ENCODE measurements at places on chromosomes 2 and 18.

DNA sequence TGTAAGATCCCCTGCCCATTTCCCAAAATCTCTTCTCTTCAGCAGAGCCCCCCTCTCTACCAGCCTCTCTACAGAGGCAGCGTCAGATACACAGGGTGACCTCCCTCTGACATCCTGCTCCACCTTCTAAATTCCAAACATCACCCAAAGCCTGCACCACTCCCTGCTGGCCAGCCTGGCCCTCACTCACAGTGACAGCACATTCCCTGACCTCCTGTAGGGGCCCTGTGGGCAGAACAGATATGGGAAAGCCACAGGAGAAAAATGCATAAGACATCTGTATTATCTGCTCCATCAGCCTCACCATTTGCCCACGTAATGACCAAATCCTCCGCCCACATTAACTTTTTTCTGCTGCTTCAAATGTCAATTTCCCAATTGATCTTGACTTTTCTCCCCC is 40.6 kb downstream of the TRABD2A start:
- no peak for DNase-seq

DNA sequence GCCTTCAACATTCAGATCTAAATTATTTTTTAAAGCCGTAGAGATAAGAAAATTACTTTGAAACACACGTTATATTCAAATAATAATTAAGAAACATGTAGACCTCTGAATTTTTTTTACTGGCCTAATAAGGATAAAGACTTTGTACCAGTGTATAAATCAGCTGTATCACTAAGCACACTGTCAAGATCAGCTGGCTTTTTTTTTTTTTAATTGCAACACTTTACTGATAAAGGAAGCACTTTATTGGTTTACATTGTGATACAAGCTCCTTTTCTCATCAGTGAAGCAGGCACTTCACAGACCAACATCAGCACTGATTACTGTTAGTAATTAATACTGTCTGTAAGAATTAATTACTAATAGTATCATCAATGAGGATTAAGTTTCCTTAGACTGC is 88.5 kb downstream of the RBBP8 start:
- DNase-seq, result no peak

- DNase-seq, result no peak
Measured at GRCh38 chr18:32769586-32770053, 3.2 kb downstream of the KLHL14 start.

GRCh38 chr2:33321876-33322483 is 154.5 kb upstream of the RASGRP3 start:
- DNase-seq, result no peak

- no peak for DNase-seq
Measured at GRCh38 chr2:98484121-98484557, 39.5 kb downstream of the INPP4A start.

DNA sequence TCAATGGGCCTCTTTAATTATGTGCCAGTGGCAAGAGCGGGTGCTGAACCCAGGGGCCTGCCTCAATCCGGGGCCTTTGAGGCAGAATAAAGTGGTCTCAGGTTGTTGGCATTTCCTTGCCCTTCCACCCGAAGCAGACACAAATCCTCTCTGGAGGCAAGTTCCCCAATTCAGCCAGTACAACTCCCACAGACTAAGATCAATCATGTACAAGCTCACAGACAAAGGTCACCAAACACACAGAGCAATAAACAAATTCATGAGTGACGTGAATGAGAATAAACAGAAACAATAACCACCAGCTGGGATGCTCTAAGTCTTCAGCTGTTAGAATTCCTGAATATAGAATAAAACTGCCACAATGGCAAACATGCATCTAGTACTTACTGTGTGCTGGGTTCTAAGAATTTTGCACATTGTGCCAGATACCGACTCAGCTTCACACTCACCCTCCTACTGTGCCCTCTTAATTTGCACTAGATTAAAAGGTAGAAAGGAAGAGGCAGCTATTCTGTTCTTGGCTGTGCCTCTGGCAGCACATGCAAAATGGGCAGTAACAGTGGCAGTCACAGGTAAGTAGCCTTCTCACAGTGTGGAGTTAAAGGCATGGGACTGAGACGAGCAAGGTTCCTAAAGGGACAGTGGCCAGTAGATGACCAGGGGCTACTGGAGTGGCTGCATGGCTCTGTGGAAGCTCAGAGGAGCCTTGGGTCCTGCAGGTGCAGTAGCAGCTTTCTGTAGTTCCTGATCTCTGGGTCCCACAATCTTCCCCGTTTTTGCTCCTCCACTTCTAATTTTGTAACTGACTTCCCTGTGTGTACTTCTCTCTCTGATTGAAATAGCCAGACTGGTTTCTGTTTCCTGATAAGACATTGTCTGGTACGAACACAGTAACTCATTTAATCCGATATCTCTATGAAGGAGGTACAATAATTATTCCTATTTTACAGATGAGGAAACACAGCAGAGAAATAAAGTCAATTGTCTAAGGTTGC is 34.6 kb upstream of the IL1B start:
- DNase-seq, result no peak

- no peak for DNase-seq
Measured at GRCh38 chr18:38256366-38256765, 690.8 kb upstream of the CELF4 start.

- no peak for DNase-seq
Measured at GRCh38 chr18:13242797-13243196, 24.2 kb downstream of the LDLRAD4 start.

- DNase-seq, result no peak
Measured at GRCh38 chr18:37567994-37568359, 2.4 kb upstream of the CELF4 start.

- DNase-seq, result no peak
Measured at GRCh38 chr2:3294069-3294468, 83.5 kb downstream of the EIPR1 start.

- no peak for DNase-seq
Measured at GRCh38 chr2:157868993-157869392, 7.1 kb downstream of the ACVR1 start.

DNA sequence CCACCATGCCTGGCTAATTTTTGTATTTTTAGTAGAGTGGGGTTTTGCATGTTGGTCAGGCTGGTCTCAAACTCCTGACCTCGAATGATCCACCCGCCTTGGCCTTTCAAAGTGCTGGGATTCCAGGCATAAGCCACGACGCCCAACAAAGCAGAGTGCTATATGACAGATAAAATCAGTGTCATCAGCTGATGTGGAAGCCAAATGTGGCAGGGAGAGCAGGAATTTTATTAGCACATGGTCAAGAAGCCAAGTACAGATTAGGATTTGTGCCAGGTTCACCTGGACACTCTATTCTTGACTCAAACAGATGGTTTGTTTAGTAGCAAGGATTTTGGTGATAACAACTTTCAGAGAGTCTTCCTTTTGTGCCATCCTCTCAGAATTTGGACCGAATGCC is 62.7 kb downstream of the LCLAT1 start:
- DNase-seq, result no peak

- DNase-seq, result no peak
Measured at GRCh38 chr18:43049021-43049420, 66.5 kb downstream of the RIT2 start.

DNA sequence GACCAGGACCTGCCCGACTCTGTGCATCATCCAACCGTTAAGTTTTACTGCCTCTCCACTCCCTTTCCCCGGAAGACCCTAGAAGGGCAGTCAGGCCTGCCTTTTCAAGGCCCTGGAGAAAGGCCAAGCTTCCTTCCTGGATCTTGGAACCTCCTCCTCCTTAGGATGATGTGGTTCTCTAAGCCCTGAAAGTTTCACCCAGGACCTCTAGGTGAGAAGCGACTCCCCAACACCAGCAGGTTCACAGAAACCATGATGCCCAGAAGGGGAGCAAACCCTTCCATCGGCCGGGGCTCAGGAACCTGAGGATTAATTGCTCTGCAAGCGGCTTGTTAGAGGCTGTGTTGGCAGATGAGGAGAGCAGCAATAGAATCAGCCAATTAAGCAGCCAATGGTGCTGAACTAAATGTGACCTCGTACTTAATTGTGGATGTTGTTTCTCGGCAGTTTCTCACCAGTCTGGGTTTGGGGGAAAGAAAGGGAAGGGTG is 94.2 kb upstream of the FZD7 start:
- no peak for DNase-seq

DNA sequence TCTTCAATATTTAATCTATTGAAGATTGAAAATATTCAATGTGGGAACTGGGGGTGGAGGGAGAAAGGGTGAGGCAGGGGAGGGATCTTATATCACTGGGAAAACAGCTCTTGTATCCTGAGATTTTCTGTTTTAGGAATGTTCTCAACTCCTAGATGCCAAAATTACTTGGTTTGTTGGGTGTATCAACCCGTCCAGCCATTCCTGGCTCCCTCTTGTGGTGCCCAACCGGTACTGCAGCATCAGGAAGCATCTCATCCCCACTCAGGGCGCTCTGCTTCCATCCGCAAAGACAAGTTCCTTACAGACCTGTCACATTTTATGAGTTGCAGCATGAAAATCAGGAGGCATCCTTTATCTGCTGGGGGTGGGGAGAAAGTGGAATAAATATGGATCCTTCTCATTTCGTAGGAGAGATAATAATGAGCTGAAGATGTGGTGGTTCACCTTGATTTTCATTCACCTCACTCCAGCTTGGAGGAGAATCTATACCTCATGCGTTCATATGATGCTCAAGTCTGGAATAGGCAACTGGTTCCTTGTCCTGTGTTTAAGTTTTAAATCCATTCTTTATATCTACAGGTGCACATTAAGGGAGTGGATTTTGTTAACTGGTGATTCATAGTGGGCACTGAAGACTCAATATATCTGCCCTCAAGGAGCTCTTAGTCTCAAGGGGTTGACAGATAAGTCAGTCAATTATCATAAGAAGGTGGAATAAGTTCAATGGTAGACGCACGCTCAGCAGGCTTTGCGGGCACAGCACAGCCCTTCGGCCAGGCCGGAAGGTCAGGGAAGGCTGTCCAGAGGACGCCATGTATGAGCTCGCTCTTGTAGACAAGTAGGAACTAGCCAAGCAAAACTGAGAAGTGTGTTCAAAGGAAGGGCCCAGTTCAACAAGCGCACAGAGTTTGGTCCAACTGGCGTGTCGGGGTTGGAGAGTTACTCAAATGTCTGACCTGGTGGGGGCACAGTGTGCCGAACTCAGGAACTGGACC is 127.3 kb downstream of the RNF144A start:
- peak; percentile 37 for DNase-seq

DNA sequence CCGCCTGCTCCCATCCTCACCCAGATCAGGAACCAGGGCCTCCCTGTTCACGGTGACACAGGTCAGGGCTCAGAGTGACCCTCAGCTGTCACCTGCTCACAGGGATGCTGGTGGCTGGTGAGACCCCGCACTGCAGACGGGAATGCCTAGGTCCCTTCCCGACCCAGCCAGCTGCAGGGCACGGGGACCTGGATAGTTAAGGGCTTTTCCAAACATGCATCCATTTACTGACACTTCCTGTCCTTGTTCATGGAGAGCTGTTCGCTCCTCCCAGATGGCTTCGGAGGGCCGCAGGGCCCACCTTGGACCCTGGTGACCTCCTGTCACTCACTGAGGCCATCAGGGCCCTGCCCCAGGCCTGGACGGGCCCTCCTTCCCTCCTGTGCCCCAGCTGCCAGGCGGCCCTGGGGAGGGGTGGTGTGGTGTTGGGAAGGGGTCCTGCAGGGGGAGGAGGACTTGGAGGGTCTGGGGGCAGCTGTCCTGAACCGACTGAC is 31.7 kb downstream of the GPC1 start:
- DNase-seq, result no peak

- DNase-seq, result no peak
Measured at GRCh38 chr2:207854484-207855440, 85.1 kb upstream of the FZD5 start.

- DNase-seq, result no peak
Measured at GRCh38 chr2:40642237-40642636, 190.3 kb upstream of the SLC8A1 start.

DNA sequence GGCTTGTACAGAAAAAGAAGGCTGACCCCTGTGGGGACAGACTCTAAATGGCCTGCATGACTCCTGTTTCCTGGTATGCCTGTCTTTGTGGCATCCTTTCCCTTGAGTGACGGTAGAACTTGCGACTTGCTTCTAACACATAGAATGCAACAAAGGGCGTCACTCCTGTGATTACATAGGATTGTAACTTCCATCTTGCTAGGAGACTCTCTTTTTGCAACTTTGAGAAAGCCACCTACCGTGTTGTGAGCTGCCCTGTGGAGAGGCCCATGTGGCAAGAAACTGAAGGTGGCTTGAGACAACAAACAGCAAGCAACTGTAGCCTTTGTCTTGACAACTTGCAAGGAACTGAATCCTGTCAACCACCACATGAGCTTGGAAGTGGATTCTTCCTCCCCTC is 46.5 kb downstream of the THNSL2 start:
- DNase-seq, result no peak

- DNase-seq, result no peak
Measured at GRCh38 chr2:36371928-36372391, 16.4 kb downstream of the CRIM1 start.

DNA sequence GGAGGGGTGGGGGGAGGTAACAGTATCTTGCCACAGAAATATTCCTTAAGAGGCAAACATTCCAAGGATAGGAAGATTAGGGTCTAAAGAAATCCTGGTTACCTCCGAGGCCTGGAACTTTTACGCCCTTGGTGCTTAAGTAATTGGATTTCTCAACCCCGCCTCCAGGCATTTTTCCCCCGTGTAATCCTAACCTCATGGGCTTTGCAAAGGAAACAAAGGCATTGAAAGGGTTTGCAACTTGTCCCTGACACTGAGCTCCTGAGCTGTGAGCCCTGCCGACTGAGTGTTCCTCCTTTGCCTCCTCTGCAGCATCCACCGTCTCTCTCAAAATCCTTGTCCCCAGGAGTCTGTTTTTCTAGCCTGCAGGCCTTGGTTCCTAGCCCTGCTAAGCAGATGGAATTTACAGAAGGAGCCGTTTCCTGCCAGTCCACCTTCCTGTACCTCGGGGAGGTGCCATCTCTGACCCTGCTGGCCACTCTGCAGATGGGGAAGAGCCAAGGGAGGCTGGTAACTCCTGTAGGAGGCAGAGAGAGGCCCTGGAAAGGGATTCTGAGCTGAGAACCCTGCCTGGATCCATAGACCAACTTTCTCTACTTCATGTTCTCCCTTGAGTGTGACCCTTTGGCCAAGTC is 24.2 kb downstream of the TET3 start:
- no peak for DNase-seq

GRCh38 chr2:226687641-226688253 is 111.9 kb downstream of the IRS1 start:
- no peak for DNase-seq

- DNase-seq, result no peak
Measured at GRCh38 chr2:43298500-43298899, 72.1 kb upstream of the ZFP36L2 start.

- no peak for DNase-seq
Measured at GRCh38 chr18:57480733-57481132, 45.6 kb downstream of the ONECUT2 start.

- no peak for DNase-seq
Measured at GRCh38 chr2:239009589-239009961, 161.7 kb downstream of the TWIST2 start.
